ENCODE measurements at places on chromosomes 5 and 9.

GRCh38 chr9:12816656-12817101 is 41.9 kb downstream of the LURAP1L start:
- DNase-seq: no peak

- no peak for DNase-seq
These were observed 10.7 kb upstream of the LTC4S start for GRCh38 chr5:179783128-179783527.

DNA sequence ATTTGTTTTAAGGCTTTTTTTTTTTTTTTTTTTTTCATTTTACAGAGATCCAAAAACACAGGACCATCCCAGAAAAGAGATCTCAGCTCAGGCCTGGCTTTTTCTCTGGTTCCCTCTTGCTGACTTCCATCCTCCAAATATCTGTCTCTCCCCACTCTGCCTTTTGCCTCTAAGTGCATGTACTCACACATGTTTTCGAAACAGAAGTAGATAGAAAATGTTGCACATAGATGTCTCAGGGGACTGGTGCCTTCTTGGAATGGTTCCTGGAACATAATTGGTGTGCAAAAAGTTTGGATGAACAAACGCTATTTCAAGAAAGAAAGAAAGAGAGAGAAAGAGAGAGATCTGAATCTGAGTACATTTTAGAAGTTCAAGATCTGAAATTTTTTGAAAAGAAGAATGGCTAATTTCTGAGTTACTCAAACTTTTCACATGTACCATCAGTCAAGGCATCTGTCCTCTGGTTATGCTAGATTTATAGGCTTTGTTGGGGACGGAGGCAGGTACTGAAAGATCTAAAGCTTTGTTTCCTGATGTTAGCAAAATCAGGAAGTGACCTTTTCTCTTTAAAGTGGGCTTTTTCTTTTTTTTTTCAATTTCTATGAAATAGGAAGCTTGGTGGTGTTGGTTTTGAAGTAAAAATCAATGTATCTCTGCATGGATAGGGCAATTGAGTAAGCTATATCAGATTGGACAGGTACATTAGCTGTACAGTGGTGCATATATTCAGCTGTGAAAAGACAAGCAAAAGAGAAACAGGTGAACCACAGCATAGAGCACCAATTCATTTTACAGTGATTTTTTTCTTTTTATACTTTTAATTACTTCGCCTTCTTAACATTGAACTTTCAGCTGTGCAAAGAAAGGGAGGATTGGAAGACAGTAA is 8.5 kb upstream of the TNFSF8 start:
- DNase-seq: peak; percentile 60

DNA sequence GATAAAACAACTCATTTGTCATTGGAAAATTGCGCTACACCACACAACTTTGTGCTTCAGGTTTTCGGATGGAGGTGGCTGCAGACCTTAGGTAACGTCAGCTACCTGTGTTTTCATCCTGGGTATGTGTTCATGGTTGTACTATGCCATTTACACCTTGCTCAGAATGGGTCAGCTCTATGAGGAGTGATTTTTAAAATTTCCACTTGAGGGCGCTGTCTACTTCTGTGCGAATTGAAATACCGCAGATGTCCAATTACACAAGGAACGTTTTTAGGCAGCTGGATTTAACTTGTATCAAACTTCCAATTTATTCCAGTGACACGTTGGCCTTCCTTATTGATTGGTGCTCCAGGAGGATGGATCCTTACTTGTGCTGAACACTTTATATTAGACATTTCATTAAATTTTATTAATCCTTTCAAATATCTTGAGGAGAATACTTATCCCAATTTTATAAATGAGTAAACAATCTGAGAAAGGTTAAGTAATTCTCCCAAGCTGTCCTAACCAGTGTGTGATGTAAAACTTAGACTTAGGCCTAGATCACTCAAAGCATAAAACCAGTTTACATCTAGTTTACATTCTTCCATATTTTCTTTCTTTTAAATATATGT is 23.4 kb downstream of the DMRTA1 start:
- peak; percentile 51 for DNase-seq

All from cardiac fibroblast (primary cell).